ENCODE measurements at places on chromosomes 2 and 18. TPM values are rescaled to one million over a fixed set of nuclear protein-coding genes. Genes with fewer than 3 reads are reported as not detected.

DNA sequence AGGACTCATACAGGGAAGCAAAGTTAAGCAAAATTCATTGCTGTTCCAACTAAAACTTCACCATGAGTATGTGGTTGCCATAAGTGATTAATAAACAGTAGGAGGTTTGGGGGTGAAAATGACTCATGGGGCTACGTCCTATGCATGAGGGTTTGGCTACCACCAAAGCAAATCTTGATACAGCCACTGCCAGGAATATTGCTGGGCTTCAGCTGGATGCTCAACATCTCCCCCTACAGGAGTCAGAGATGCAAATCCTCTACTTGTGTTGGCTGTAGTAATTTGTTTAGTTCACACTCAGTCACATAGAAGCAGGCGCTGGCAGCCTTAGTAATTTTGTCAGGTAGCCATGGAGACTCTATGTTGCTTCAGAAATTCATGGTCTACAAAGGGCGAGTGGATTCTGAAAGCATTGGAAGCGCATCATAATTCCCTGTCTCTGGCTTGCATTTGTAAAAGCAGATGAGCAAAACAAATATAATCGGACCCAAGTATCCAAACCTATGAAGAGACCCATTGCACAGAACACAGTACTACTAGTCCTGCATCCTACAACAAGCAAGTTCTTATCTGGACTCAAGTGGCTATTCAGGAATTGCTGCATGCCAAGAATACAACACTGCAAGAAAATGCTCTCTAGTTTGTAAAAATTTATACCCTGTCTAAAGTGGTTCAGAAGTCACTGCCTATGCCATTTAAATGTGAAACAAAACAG lies 76.0 kb downstream of the CD28 start:
- no peak overlapping the region for H3K27ac ChIP-seq
- no peaks in the 10 kb centered on the region for H3K27me3 ChIP-seq
- no peak for DNase-seq

The PIAS2 gene
- 24.5 TPM for total RNA-seq

The LHCGR gene
- total RNA-seq: 2.3 TPM

DNA sequence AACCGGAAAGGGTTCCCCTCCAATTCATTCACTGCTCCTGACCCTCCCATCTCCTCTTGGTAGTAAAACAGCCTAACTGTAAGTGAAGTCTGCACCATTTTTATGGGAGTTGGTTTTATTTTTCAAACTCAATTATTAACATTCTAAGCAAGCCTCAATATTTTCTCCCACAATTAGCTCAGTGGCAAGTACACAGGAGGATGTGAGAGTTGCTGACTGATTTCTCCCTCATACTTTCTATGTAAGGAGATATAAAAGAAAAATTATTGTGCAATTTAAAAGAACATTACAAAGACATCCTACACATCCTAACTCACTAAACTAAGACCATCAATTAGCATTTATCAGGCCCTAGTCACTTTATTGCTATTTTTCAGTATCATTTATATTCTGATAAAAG lies 73.9 kb downstream of the PIAS2 start:
- H3K4me1 ChIP-seq: no peaks in the 10 kb centered on the region
- H3K27ac ChIP-seq: no peak overlapping the region
- H3K36me3 ChIP-seq: no peaks in the 10 kb centered on the region
- no peak overlapping the region for H3K4me3 ChIP-seq
- DNase-seq: no peak
- no peaks in the 10 kb centered on the region for H3K27me3 ChIP-seq

DNA sequence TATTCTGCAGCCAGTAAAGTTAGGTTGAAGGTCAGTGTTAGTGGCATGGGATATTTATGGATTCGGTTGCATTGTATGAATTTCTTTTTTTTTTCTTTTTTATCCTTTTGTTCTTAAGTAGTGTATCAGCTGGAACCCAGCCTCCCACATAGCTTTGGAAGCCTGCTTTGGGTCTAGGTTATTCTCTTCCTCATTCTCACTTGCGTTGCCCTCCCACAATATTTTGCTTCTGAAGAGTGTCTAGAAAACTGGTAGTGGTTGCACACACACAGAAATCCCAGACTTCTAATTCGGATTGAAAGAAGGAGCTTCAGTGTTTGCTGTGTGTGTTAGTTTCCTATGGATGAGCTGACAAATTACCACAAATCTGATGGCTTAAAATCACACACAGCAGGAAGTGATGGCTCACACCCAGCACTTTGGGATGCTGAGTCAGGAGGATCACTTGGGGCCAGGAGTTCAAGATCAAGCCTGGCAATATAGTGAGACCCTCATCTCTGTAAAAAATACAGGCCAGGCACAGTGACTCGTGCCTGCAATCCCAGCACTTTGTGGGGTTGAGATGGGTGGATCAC lies 104.8 kb downstream of the ARL4C start:
- H3K27ac ChIP-seq: no peak overlapping the region
- H3K4me1 ChIP-seq: no peaks in the 10 kb centered on the region
- H3K27me3 ChIP-seq: no peaks in the 10 kb centered on the region
- no peaks in the 10 kb centered on the region for H3K36me3 ChIP-seq

The AGXT gene
- 0.79 TPM for total RNA-seq

Data from ovary (tissue), 10 donors.